ENCODE measurements at places on chromosomes 13 and 19.
A peak's percentile ranks its signal among the peaks of the same experiment; 100 is the strongest.

DNA sequence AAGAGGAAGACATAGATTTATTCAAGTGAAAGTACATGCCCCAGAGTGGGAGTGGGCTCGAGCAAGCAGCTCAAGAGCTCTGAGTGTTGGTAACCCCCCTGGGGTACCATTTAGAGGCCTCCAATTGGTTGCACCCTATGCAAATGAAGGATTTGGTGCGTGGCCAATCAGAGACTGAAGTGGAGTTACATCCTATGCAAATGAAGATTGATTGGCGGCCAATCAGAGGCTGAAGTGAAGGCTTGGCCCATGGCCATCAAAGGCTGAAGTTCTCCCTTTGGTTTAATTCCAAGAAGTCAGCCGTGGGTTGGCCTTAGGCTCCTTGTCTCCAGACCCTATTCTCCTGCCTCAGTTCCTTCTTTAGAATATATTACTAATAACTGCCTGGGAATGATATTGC, 12.9 kb upstream of the IGFL1 start:
- DNase-seq = no peak

DNA sequence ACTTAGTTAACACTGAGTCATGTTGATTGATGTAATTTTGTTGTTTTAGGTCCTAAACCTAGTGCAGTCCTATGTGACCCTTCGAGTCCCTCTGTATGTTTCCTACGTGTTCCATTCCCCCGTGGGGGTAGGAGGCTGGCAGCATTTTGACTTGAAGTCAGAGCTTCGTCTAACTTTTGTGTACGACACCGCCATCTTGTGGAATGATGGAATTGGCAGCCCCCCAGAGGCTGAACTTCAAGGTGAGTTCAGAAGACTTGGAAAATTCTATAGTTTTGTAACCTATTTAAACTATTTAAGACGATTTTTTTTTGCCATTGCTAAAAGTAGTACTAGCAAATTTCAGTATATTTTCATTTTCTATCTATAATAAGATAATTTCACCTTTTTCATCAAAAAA, 117.9 kb downstream of the STOML3 start:
- DNase-seq = peak; percentile 10

- no peak for DNase-seq
Observed at GRCh38 chr19:43354305-43354627, 780 bp downstream of the CD177 start.

GRCh38 chr13:114234266-114234644, 442 bp upstream of the CDC16 start:
- DNase-seq = no peak

GRCh38 chr19:34481861-34482379, 362 bp downstream of the WTIP start:
- no peak for DNase-seq

- DNase-seq = no peak
Observed at GRCh38 chr19:9498183-9498902, at the start of gene ZNF560. Gene ZNF560 (minus strand): TSS chr19:9498616. CDS start chr19:9475313, 23,303 bp downstream.

Measured in NCI-H2107 (cell line).